ENCODE measurements at places on chromosomes 3 and 15. TPM values are rescaled to one million over a fixed set of nuclear protein-coding genes. Genes with fewer than 3 reads are reported as not detected.

- no peaks in the 10 kb centered on the region for H3K36me3 ChIP-seq
- no peak overlapping the region for H3K4me3 ChIP-seq
- no peaks in the 10 kb centered on the region for H3K27me3 ChIP-seq
- DNase-seq = no peak
Observed at GRCh38 chr3:34264337-34265041, 466.1 kb downstream of the PDCD6IP start.

- no peaks in the 10 kb centered on the region for H3K27me3 ChIP-seq
- H3K27ac ChIP-seq = no peak overlapping the region
- no peaks in the 10 kb centered on the region for H3K36me3 ChIP-seq
- no peak overlapping the region for H3K4me3 ChIP-seq
- no peaks in the 10 kb centered on the region for H3K4me1 ChIP-seq
- DNase-seq = no peak
Observed at GRCh38 chr3:19190602-19191001, 42.3 kb downstream of the KCNH8 start.

- peak overlapping the region; percentile 91 for H3K27ac ChIP-seq
- H3K27me3 ChIP-seq = no peaks in the 10 kb centered on the region
- no peaks in the 10 kb centered on the region for H3K36me3 ChIP-seq
Observed at GRCh38 chr3:127688416-127689265, 15.9 kb downstream of the ABTB1 start.

Gene PAK6
- not detected for total RNA-seq

Gene TRIM59
- 39.9 TPM for total RNA-seq

- peaks cover 8% of the 10 kb centered on the region for H3K4me1 ChIP-seq
- H3K4me3 ChIP-seq = peak overlapping the region; percentile 40
- peak overlapping the region; percentile 75 for H3K27ac ChIP-seq
Observed at GRCh38 chr3:177515786-177516157, 318.5 kb upstream of the TBL1XR1 start.

DNA sequence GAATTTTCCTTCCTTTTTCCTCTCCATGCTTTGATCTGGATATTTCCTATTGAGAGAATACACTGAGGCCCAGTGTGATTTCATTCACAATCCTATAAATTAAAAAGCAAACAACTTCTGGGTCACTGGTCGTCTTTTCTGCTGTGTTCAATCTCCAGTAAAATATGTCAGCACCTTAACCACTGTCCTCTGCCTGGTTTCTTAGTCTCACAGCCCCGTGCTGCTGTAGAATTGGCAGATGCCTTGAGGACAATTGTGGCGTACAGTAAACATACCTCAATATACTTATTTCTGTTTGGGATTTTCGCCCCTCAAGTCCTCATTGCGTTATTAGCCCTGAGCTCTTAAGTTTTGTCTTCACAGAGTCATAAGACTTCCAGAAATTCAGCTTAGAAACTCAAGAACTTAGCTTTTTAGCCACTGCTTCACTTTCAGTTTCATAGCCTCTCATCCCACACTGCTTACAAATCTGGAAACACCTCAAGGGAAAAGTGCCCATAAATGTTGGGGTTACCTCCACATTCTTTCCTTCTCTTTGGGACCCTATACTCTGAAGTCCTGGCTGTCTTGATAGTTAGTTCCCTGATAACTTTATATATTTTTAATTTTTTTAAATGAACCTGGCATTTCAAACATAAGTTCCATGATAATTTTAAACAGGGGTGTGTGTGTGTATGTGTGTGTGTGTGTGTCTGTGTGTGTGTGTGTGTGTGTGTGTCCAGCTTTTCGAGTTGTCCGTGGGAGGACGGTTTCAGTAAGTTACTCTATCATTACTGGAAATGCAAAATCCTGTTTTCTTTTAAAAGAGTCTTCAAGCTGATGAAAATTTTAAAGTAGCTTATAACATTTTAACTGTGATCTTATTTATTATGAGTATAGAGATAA, 238.4 kb upstream of the CTDSPL start:
- no peaks in the 10 kb centered on the region for H3K36me3 ChIP-seq
- no peak for DNase-seq
- no peaks in the 10 kb centered on the region for H3K27me3 ChIP-seq
- H3K4me1 ChIP-seq = no peaks in the 10 kb centered on the region
- H3K27ac ChIP-seq = no peak overlapping the region

DNA sequence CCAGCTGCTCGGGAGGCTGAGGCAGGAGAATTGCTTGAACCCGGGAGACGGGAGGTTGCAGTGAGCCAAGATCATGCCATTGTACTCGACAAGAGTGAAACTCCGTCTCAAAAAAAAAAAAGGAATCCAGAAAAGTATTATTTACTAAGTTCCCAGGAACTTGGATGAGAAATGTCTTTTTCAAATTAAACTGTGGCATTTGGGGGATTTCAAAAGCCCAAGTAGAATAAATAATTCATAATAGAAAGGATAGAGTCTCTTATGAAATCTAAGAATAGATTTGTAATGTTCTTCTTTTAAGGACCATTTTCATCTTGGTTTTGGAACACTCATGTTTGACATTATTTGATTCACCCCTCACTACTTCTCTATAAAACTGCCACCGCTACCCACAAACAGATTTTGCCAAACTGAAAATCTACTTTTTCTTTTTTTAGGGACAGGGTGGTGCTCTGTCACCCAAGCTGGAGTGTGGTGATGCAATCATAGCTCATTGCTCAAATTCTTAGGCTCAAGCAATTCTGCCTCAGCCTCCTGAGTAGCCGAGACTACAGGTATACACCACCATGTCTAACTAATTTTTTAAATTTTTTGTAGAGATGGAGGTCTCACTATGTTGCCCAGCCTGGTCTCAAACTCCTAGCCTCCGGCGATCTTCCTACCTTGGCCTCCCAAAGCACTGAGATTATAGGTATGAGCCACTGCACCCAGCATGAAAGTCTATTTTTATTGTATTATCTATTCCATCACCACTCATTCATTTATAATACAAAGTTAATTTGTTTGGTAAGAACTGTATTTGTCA, 99.3 kb downstream of the SENP2 start:
- no peaks in the 10 kb centered on the region for H3K27me3 ChIP-seq
- H3K36me3 ChIP-seq = peaks cover 36% of the 10 kb centered on the region
- H3K4me3 ChIP-seq = no peak overlapping the region
- H3K27ac ChIP-seq = no peak overlapping the region
- H3K4me1 ChIP-seq = no peaks in the 10 kb centered on the region
- no peak for DNase-seq

Gene C3orf20
- total RNA-seq = not detected

Gene PPP1R14D
- total RNA-seq = not detected

DNA sequence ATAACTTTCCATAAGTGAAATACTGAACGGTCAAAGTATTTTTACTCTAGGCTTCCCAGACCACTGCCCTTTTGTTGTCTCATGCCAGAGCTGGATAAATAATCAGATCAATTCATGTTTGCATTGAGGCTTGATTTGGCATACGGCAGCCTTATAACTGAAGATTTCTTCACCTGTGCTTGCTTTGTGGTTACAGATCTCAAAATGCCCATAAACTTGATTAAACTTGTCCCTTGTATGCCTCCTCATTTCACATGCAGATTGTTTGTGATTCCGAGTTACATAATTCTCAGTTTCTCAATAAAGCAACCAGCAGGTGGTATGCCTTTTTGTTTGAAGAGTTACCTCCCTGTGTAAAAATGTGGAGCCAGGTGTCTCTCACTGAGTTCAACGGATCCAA, 211.4 kb upstream of the LRIG1 start:
- H3K4me3 ChIP-seq = no peak overlapping the region
- H3K27ac ChIP-seq = no peak overlapping the region
- no peaks in the 10 kb centered on the region for H3K4me1 ChIP-seq
- H3K27me3 ChIP-seq = no peaks in the 10 kb centered on the region

Gene GOLGB1
- total RNA-seq = 31.6 TPM

GRCh38 chr3:196203846-196204245, 7.4 kb downstream of the ZDHHC19 start:
- DNase-seq = no peak
- no peak overlapping the region for H3K4me3 ChIP-seq
- H3K27me3 ChIP-seq = no peaks in the 10 kb centered on the region
- no peaks in the 10 kb centered on the region for H3K36me3 ChIP-seq
- H3K27ac ChIP-seq = no peak overlapping the region

GRCh38 chr3:14780927-14781507, 37.7 kb upstream of the FGD5 start:
- H3K4me1 ChIP-seq = no peaks in the 10 kb centered on the region
- H3K4me3 ChIP-seq = no peak overlapping the region
- DNase-seq = peak; percentile 34
- no peak overlapping the region for H3K27ac ChIP-seq

- no peaks in the 10 kb centered on the region for H3K27me3 ChIP-seq
- no peak overlapping the region for H3K4me3 ChIP-seq
- no peaks in the 10 kb centered on the region for H3K36me3 ChIP-seq
- no peak overlapping the region for H3K27ac ChIP-seq
- H3K4me1 ChIP-seq = no peaks in the 10 kb centered on the region
Observed at GRCh38 chr3:21331321-21331720, 419.7 kb downstream of the ZNF385D start.

- no peaks in the 10 kb centered on the region for H3K4me1 ChIP-seq
- no peak for DNase-seq
- H3K27ac ChIP-seq = no peak overlapping the region
Observed at GRCh38 chr3:29226706-29227105, 54.2 kb upstream of the RBMS3 start.

DNA sequence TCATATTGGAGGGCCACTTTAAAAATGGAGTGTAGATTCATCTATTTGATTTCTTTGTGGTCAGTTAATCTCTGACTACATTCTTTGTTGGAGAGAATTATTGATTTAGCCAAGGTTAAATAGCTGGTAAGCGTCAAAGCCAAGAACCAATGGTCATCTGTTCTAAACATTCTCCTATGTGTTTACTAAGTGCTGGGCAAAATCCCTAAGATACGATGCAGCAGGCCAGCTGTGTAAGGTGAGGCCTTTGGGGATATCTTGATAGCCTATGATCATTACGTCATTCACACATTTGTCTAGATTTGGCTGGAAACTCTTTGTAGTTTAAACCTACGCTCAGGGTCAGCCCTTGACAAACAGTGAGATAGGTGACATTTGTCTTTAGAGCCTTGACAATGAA, 236.2 kb downstream of the NR1D2 start:
- H3K27ac ChIP-seq = no peak overlapping the region
- no peaks in the 10 kb centered on the region for H3K4me1 ChIP-seq
- no peaks in the 10 kb centered on the region for H3K36me3 ChIP-seq
- no peaks in the 10 kb centered on the region for H3K27me3 ChIP-seq
- no peak for DNase-seq
- no peak overlapping the region for H3K4me3 ChIP-seq

GRCh38 chr3:107001635-107002034, 375.6 kb upstream of the CCDC54 start:
- no peak overlapping the region for H3K27ac ChIP-seq
- H3K4me3 ChIP-seq = no peak overlapping the region
- H3K4me1 ChIP-seq = no peaks in the 10 kb centered on the region
- no peaks in the 10 kb centered on the region for H3K36me3 ChIP-seq
- H3K27me3 ChIP-seq = no peaks in the 10 kb centered on the region
- DNase-seq = no peak

- DNase-seq = no peak
- H3K27ac ChIP-seq = no peak overlapping the region
- H3K36me3 ChIP-seq = no peaks in the 10 kb centered on the region
- H3K4me3 ChIP-seq = no peak overlapping the region
Observed at GRCh38 chr15:83545804-83546511, 98.8 kb downstream of the SH3GL3 start.

DNA sequence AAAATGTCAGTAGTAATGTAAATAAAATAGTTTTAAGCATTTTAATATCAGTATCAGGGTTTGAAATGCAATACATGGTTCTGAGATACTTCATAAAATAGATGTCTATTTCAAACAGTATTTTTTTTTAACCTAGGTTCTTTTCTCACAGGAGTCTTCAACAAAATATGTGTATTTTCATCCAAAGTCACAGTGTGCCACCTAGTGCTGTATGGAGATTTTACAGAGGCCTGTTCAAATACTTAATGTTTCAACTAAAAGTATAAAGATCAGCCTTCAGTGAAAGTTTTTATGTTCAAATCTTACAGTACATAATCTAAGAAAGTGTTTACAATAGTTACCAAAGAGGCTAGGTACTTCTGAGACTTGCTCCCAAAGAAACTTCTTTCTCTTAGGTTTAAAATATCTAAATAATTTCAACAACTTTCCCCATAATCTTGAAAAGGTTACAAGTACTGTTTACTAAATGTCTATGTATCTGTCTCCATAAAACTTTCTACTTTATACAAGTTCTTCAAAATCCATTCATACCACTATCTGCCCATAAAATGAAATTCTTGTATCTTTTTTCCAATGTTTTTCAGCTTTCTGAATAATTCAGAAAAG, 38.3 kb downstream of the SCAPER start:
- H3K27ac ChIP-seq = no peak overlapping the region
- H3K4me1 ChIP-seq = no peaks in the 10 kb centered on the region
- DNase-seq = peak; percentile 50

DNA sequence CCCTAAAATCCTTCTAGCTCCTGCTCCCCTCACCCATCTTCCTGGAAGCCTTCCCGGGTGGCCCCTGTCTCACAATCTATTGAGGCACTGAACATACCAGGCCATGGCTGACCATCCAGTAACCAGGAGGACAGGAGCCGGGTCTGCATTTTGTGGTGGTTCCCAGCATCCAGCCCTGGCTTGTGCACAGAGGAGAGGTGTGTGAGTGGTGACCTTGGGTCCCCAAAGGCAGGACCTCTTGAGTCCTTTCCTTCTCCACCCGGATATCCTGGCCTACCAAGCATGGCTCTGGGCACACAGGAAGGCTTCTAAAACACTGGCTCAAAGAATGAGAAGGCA, 7.8 kb downstream of the CSK start:
- no peaks in the 10 kb centered on the region for H3K36me3 ChIP-seq
- H3K27me3 ChIP-seq = no peaks in the 10 kb centered on the region
- no peak for DNase-seq
- H3K27ac ChIP-seq = peak overlapping the region; percentile 57
- H3K4me1 ChIP-seq = peaks cover 42% of the 10 kb centered on the region
- H3K4me3 ChIP-seq = no peak overlapping the region

DNA sequence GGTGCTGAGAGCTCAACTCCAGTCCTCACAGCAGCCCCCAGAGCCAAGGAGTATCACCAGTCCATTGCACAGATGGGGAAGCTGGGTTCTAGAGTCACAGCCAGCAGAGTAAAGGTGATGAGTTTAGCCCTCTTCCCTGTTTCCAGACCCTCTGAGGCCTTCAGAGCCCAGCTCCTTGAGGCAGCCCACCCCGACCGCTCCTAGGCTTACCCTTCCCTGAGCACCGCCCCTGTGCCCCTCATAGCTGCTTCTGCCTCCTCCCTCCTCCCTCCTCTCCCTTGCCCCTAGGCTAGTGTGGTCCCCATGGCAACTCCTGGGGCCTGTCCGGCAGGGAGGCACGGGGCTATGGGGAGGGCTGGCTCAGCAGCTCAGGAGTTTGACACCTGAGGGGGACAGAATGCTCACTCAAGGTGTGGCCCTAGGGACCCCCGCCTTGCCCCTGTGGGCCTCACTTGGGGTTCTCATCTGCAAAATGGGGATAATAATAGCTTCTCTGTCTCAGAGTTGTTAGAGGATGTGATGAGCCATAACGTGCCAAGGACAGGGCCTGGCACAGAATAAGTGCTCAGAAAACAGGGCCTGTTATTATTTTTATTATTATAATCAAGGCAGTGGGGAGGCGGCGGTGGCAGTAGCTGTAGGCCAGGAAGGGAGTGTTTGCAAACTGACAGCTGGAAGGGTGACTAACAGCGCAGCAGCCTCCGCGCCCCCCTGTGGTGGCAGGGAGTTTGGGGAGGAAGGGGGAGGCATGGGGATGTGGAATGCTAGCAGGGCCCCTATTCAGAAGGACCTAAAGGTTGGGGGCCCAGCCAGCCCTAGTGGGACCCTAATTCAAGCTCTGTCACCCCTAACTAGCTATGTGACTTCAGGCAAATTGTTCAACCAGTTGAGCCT, 11.5 kb downstream of the CSK start:
- no peaks in the 10 kb centered on the region for H3K36me3 ChIP-seq
- H3K27me3 ChIP-seq = no peaks in the 10 kb centered on the region
- H3K27ac ChIP-seq = no peak overlapping the region
- no peak for DNase-seq
- no peak overlapping the region for H3K4me3 ChIP-seq
